ENCODE measurements at places on chromosomes 4 and X. TPM values are rescaled to one million over a fixed set of nuclear protein-coding genes. Genes with fewer than 3 reads are reported as not detected.

Gene HUWE1
- 113 TPM for total RNA-seq

Gene ADH7
- total RNA-seq: not detected

Gene USP17L13
- total RNA-seq: not detected

Gene NUDT10
- 39.1 TPM for total RNA-seq
